ENCODE measurements at places on chromosomes 5 and 9. TPM values are rescaled to one million over a fixed set of nuclear protein-coding genes. Genes with fewer than 3 reads are reported as not detected.

GRCh38 chr9:8717146-8717545, 917.6 kb upstream of the DMAC1 start:
- H3K27me3 ChIP-seq = no peaks in the 10 kb centered on the region
- no peak overlapping the region for H3K27ac ChIP-seq
- no peaks in the 10 kb centered on the region for H3K4me1 ChIP-seq
- DNase-seq = no peak
- H3K4me3 ChIP-seq = no peak overlapping the region

Gene ARL14EPL
- 0.11 TPM for total RNA-seq

GRCh38 chr5:121396716-121397115, 455.0 kb upstream of the FTMT start:
- no peak overlapping the region for H3K4me3 ChIP-seq
- H3K27me3 ChIP-seq = no peaks in the 10 kb centered on the region
- H3K4me1 ChIP-seq = no peaks in the 10 kb centered on the region
- DNase-seq = no peak
- no peaks in the 10 kb centered on the region for H3K36me3 ChIP-seq
- H3K27ac ChIP-seq = no peak overlapping the region

DNA sequence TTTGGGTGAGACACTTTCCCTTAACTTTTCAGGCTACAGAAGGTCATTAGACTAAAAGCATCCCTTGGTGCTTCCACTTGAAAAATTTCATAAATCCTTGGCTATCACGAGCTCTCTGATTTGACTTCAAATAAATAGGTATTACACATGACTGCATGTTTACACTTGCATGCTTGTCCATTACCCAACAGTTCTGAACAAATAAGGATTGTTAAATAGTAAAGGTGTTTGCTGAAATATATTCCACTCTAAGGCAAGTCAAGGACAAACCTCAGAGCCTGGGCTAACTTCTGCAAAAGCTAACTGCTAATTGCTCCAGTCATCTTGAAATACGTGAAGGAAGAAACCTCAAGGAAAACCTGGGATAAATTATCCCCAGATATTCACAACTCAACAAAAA, 14.5 kb downstream of the FBXW2 start:
- H3K27ac ChIP-seq = no peak overlapping the region
- no peaks in the 10 kb centered on the region for H3K36me3 ChIP-seq
- peaks cover 4% of the 10 kb centered on the region for H3K4me1 ChIP-seq
- DNase-seq = no peak
- H3K4me3 ChIP-seq = no peak overlapping the region
- H3K27me3 ChIP-seq = no peaks in the 10 kb centered on the region

- no peaks in the 10 kb centered on the region for H3K27me3 ChIP-seq
- H3K36me3 ChIP-seq = no peaks in the 10 kb centered on the region
- H3K4me1 ChIP-seq = no peaks in the 10 kb centered on the region
- no peak for DNase-seq
- no peak overlapping the region for H3K27ac ChIP-seq
- H3K4me3 ChIP-seq = no peak overlapping the region
Measured at GRCh38 chr5:164346785-164347630, 841.6 kb downstream of the MAT2B start.

DNA sequence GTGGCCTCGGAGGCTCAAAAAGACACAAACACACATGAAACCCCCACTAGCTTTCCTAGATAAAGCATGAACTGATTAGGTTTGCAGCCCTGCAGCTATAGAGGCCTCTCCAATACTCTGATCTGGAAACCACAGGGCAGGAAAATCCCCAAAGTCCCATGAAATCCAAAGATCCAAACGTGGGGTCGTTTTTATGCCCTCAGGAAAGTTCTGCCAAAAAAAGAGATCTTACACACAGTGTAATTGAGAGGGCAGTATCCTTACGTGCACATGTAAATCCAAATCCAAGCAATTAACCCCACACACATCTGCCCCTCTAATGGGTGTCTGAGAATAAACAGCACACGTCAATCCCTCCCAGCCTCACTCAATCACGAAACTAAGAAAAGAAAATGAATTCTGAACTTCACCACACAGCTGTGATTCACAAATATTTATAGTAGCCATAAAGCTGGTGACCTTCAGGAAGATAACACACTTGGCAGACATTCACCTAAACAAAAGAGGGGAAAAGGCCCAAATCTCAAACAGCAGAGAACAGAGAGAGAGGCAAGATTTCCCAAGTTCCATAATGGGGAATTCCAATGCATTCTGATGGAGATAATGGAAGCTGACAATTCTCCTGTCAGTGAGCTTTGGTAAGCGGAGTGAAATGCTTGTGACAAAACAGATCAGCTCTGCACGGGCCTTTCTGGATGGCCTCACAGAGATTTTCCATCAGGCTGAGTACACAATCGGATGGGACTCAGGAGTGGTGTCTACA, 114.2 kb downstream of the SEMA5A start:
- peak overlapping the region; percentile 31 for H3K27ac ChIP-seq
- no peaks in the 10 kb centered on the region for H3K27me3 ChIP-seq
- no peak overlapping the region for H3K4me3 ChIP-seq
- no peaks in the 10 kb centered on the region for H3K4me1 ChIP-seq

Gene ANKRD34B
- not detected for total RNA-seq

DNA sequence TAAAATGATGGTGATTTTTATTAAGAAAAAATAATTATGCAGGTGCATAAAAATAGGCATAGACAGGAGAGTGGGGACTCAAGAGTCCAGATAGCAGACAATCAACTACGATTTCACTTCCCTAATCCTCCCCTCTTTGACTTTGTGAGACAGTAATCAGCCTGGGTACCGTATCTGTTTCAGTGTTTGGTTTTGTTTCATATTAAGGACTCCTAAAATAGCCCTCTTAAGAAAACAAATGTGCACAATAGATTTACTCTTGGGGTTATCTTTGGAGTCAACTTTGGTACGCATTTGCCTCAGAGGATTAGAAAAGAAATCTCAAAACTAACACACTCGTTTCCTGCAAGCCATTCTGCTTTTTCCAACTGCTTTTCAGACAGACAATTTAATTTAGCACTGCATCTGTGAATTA, 96.3 kb downstream of the ZNF608 start:
- no peak for DNase-seq
- peak overlapping the region; percentile 29 for H3K4me3 ChIP-seq
- H3K27me3 ChIP-seq = no peaks in the 10 kb centered on the region
- H3K36me3 ChIP-seq = no peaks in the 10 kb centered on the region
- peak overlapping the region; percentile 84 for H3K27ac ChIP-seq

DNA sequence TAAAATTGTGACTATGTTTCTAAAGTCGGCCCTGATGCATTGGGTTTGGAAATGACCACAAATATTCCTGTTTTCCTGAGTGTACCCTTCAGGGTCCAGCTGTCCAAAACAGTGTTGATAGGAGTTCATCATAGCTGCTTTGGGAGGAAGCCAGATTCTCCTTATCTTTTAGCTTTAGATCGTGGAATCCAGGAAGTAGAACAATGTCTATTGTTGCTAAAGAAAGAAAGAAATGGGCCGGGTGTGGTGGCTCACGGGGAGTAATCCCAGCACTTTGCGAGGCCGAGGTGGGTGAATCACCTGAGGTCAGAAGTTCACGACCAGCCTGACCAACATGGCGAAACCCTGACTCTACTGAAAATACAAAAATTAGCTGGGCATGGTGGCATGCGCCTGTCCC, 9.5 kb downstream of the CAVIN4 start:
- peak overlapping the region; percentile 7 for H3K27ac ChIP-seq
- H3K4me1 ChIP-seq = peaks cover 43% of the 10 kb centered on the region
- no peaks in the 10 kb centered on the region for H3K36me3 ChIP-seq
- no peaks in the 10 kb centered on the region for H3K27me3 ChIP-seq
- H3K4me3 ChIP-seq = no peak overlapping the region

Data from gastrocnemius medialis (tissue), 4 donors.